ENCODE measurements at places on chromosomes 5 and 9. TPM values are rescaled to one million over a fixed set of nuclear protein-coding genes. Genes with fewer than 3 reads are reported as not detected.

The VCAN gene
- total RNA-seq: 2,405 TPM

The C7 gene
- 36.9 TPM for total RNA-seq

The TMEM141 gene
- 38.7 TPM for total RNA-seq

The OR2K2 gene
- not detected for total RNA-seq

The TTC23L gene
- total RNA-seq: not detected

The NR3C1 gene
- 93.3 TPM for total RNA-seq

The CCDC152 gene
- 0.26 TPM for total RNA-seq

The ARL14EPL gene
- total RNA-seq: not detected

The GPR151 gene
- total RNA-seq: not detected

The C5orf15 gene
- 84.6 TPM for total RNA-seq

The BHMT gene
- total RNA-seq: not detected

The SGCD gene
- 2.5 TPM for total RNA-seq

The COL23A1 gene
- total RNA-seq: 0.10 TPM

The OR1J2 gene
- 0.50 TPM for total RNA-seq

The TMEM8B gene
- 7.0 TPM for total RNA-seq

The LRRC19 gene
- total RNA-seq: not detected

The TMEM252 gene
- not detected for total RNA-seq

The FBXW2 gene
- 41.7 TPM for total RNA-seq

The HARS2 gene
- 28.0 TPM for total RNA-seq

The PLEKHG4B gene
- total RNA-seq: not detected

The FBN2 gene
- 146 TPM for total RNA-seq

The MEF2C gene
- total RNA-seq: 19.5 TPM

The MEIKIN gene
- total RNA-seq: not detected

The ACSL6 gene
- 0.17 TPM for total RNA-seq

The PPP2R2B gene
- 0.66 TPM for total RNA-seq

The APBA1 gene
- total RNA-seq: 14.5 TPM
